Adrenal gland (tissue), 19 donors: ENCODE measurements at places on chromosomes 6 and 20.

DNA sequence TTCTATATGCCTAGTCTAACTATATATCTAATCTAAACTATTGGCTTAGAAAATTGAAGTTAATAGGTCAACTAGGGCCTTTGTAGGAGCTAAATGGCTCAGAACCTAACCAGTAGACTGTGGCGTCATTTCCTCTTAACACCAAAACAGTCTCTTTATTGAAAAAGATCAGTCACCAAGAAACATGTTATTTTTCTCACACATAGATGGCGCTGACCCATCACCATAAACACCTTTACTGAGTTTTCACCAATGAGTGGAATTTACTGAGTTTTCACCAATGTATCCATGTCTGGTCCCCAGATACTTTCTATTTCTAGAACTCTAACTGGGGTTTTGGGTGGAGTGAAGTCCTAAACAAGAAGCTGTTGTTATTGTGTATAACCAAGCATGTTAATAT, 636.0 kb downstream of the BCKDHB start:
- H3K4me3 ChIP-seq = no peak overlapping the region
- H3K4me1 ChIP-seq = no peaks in the 10 kb centered on the region
- DNase-seq = no peak
- H3K27me3 ChIP-seq = no peaks in the 10 kb centered on the region

GRCh38 chr6:88361298-88361697, 195.2 kb upstream of the CNR1 start:
- peak overlapping the region; percentile 77 for H3K27ac ChIP-seq
- no peaks in the 10 kb centered on the region for H3K36me3 ChIP-seq
- no peak for DNase-seq
- peaks cover 21% of the 10 kb centered on the region for H3K4me1 ChIP-seq

- no peaks in the 10 kb centered on the region for H3K36me3 ChIP-seq
- no peak overlapping the region for H3K4me3 ChIP-seq
- no peak overlapping the region for H3K27ac ChIP-seq
- DNase-seq = no peak
Observed at GRCh38 chr6:49519660-49520059, 19.9 kb downstream of the GLYATL3 start.

- H3K4me1 ChIP-seq = no peaks in the 10 kb centered on the region
- no peaks in the 10 kb centered on the region for H3K36me3 ChIP-seq
- no peaks in the 10 kb centered on the region for H3K27me3 ChIP-seq
- peak overlapping the region; percentile 68 for H3K27ac ChIP-seq
- DNase-seq = no peak
Observed at GRCh38 chr6:158409451-158409850, 97.2 kb downstream of the TULP4 start.

DNA sequence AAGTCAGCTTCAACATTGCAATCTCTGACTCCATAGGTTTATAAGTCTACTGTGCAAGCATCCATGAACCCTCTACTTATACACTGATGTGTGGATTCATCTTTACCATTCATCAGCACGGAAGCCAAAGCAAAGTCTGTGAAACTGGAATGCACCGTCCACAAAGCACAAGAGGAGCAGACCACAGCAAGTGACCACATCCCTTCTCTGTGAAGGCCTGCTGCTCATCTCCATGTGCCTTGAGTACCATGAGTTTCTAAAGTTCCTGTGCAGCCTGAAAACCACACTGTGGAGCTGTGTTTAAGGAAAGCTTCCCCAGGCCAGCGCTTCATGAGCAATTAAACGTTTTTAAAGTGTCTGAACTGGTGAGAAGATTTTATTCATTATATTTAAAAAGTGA, 20.0 kb downstream of the GABRR1 start:
- no peaks in the 10 kb centered on the region for H3K27me3 ChIP-seq
- no peaks in the 10 kb centered on the region for H3K36me3 ChIP-seq
- no peak for DNase-seq
- no peak overlapping the region for H3K4me3 ChIP-seq

GRCh38 chr6:31769684-31770371, 7.3 kb downstream of the VWA7 start:
- no peaks in the 10 kb centered on the region for H3K4me1 ChIP-seq
- DNase-seq = peak; percentile 67
- no peak overlapping the region for H3K27ac ChIP-seq
- no peaks in the 10 kb centered on the region for H3K36me3 ChIP-seq

DNA sequence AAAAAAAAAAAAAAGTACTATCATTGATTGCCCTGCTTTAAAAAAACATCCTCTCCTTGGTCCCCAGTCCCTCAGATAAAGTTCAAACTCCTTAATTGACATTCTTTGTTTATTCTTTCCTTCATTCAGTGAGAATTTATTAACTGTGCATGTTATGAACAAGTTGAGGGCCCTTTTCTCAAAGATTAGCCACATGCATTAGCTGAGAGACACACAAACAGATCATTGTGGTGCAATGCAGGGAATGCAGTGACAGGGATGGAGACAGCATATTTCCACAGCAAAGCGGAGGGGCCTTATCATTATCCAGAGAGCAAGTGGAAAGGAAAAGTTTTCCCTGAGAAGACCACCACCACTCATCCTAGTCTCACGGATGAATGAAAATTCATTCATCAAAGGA, 21.9 kb upstream of the IPCEF1 start:
- H3K27me3 ChIP-seq = no peaks in the 10 kb centered on the region
- H3K4me1 ChIP-seq = no peaks in the 10 kb centered on the region
- H3K4me3 ChIP-seq = no peak overlapping the region
- no peaks in the 10 kb centered on the region for H3K36me3 ChIP-seq
- H3K27ac ChIP-seq = no peak overlapping the region

- no peaks in the 10 kb centered on the region for H3K36me3 ChIP-seq
- no peak for DNase-seq
- H3K4me1 ChIP-seq = peaks cover 5% of the 10 kb centered on the region
Observed at GRCh38 chr6:139568956-139569538, 194.6 kb upstream of the CITED2 start.

DNA sequence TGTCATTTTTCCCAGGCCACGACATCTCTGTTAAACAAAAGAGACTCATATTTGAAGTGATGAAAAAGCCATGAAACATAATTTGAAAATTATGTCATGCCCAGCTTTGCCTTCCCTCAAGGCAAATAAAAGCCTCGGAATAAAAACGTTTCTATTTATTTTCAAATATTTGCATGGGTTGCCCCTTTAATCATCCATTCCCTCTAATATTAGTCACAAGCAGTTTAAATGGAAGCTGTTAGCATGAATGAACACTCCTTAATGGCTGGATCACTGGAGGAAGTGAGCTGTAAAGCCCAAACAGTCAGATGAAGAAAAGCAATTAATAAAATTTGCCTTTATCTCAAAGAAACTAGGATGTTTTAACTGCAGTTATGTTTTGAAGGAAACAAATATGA, 69.3 kb upstream of the STMND1 start:
- peaks cover 4% of the 10 kb centered on the region for H3K27me3 ChIP-seq
- no peak overlapping the region for H3K4me3 ChIP-seq
- DNase-seq = no peak
- H3K27ac ChIP-seq = peak overlapping the region; percentile 60
- H3K36me3 ChIP-seq = no peaks in the 10 kb centered on the region
- peaks cover 12% of the 10 kb centered on the region for H3K4me1 ChIP-seq

GRCh38 chr6:137697267-137697938, 169.7 kb upstream of the TNFAIP3 start:
- DNase-seq = no peak
- no peaks in the 10 kb centered on the region for H3K27me3 ChIP-seq
- no peak overlapping the region for H3K27ac ChIP-seq
- no peak overlapping the region for H3K4me3 ChIP-seq
- no peaks in the 10 kb centered on the region for H3K36me3 ChIP-seq

- no peaks in the 10 kb centered on the region for H3K27me3 ChIP-seq
- H3K27ac ChIP-seq = no peak overlapping the region
- H3K4me1 ChIP-seq = no peaks in the 10 kb centered on the region
- peak; percentile 20 for DNase-seq
Observed at GRCh38 chr20:38083338-38084048, 49.9 kb downstream of the RPRD1B start.

DNA sequence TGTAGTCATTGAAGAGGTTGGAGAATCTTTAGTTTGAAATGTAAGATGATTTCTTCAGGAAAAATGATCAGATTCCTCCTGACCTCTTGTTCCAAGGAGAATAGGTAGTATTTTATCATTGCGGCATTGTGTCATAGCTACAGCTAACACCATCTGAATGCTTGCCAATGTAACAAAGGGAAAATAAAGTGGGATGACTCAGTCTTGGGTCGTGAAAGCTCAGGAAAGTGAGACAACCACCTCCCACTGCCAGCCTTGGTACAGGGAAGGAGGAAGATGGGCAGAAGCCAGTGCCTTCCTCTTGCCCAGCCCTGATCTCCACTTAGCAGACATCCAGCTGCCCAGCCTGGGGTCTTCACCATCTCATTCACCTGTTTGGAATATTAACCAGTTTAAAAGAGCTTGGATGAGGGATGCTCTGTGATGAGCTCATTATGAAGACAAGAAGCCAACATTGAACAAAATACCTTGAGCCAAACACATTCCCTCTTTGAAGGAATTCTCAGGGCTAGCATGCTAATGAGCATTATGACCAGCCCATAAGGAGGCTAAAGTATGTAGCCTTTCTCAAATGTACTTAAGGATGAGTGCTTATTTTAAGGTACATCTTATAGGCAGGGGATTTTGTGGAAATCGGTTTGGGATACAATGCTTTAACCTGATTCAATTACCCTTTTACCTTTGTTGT, 40.0 kb upstream of the APCDD1L start:
- H3K36me3 ChIP-seq = no peaks in the 10 kb centered on the region
- H3K4me3 ChIP-seq = no peak overlapping the region
- H3K4me1 ChIP-seq = peaks cover 2% of the 10 kb centered on the region
- H3K27me3 ChIP-seq = no peaks in the 10 kb centered on the region
- no peak overlapping the region for H3K27ac ChIP-seq

DNA sequence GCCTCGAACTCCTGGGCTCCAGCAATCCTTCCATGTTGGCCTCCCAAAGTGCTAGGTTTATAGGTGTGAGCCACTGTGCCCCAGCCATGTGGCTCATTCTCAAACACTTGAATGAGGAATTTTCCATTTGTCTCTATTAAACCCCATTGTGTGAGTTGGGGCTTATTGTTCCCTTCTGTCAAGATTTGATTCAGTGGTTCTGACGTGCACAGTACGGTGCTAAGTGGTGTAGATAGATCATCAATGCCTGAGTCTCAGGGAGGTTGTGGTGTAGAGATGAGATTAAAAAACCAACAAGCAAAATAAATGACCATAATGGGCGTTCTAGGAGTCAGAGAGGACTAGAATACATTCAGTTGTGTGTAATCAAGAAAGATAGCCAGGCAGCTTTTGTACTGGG, 335.6 kb downstream of the PRL start:
- H3K4me1 ChIP-seq = no peaks in the 10 kb centered on the region
- no peak overlapping the region for H3K4me3 ChIP-seq
- no peaks in the 10 kb centered on the region for H3K27me3 ChIP-seq

- no peaks in the 10 kb centered on the region for H3K4me1 ChIP-seq
- no peak overlapping the region for H3K27ac ChIP-seq
- H3K36me3 ChIP-seq = no peaks in the 10 kb centered on the region
- DNase-seq = no peak
Observed at GRCh38 chr6:163937071-163937470, 522.6 kb downstream of the QKI start.

DNA sequence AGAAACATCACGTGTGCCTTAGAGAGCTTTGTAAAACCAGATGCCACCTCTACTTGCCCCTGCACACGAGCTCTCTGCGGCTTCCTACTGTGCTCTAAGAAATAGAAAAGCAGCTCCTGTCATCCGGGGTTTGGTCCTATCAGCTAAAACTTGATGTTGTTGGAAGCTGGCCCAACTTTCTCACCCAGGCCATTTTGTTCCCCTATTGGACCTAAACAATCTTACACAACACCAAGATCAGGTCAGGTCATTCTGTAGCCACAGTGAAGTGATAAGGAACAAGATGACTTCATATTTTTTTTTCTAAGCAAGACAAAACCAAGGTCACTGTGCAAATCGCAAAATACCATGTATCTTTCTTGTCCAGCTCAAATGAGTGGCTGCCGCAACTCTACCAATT, 486.0 kb downstream of the PTPRT start:
- H3K4me1 ChIP-seq = no peaks in the 10 kb centered on the region
- H3K36me3 ChIP-seq = no peaks in the 10 kb centered on the region
- no peak overlapping the region for H3K4me3 ChIP-seq
- no peaks in the 10 kb centered on the region for H3K27me3 ChIP-seq

- H3K4me3 ChIP-seq = no peak overlapping the region
- H3K27me3 ChIP-seq = no peaks in the 10 kb centered on the region
- H3K4me1 ChIP-seq = no peaks in the 10 kb centered on the region
- H3K36me3 ChIP-seq = no peaks in the 10 kb centered on the region
- H3K27ac ChIP-seq = no peak overlapping the region
Observed at GRCh38 chr20:50804437-50805348, 9.8 kb downstream of the BCAS4 start.

DNA sequence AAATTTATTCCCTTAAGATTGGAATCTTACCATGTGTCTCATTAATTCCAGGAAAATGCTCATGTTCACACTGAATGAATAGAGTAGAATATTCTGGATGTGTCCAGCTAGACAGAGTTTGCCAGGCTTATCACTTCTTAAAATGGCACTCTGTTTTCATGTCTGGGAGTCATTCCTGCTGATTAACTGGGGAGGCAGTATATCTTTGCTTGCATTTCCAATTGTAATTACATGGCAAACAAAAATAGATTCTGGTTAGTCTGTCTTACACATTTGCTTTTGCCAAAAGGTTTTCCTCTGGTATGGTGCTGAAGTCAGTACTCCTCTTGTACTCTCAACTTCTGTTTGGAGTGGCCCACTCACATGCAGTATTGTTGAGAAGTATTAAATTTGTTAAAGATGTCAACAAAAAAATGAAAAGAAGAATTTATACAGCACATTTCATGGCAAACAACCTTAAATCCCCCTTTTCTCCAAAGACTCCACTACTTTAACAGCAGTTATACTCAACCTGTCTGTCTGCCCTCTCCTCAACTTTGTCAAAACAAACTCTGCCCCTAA, 70.2 kb downstream of the TENT5A start:
- no peaks in the 10 kb centered on the region for H3K36me3 ChIP-seq
- no peak for DNase-seq
- H3K27ac ChIP-seq = no peak overlapping the region
- H3K4me1 ChIP-seq = no peaks in the 10 kb centered on the region
- no peak overlapping the region for H3K4me3 ChIP-seq
- H3K27me3 ChIP-seq = no peaks in the 10 kb centered on the region

DNA sequence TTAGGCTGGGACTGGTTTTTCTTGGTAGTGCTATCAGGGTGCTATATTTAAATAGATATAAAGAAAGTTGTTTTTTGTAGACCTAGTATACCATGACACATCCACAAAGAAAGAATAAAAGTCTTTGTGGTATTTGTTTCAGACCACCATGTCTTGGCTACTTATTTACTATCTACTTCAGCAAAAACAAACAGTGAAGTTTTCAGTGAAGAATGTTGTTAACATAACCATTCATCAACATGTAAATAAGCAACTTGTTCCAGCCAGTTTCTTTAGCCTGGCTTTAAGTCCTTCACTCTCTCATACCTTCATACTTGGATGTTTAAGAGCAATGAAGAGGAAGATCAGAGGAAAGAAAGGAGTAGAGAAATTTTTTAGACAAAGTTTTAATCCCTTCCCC, 624.1 kb downstream of the CD109 start:
- H3K4me1 ChIP-seq = no peaks in the 10 kb centered on the region
- H3K36me3 ChIP-seq = no peaks in the 10 kb centered on the region
- no peak overlapping the region for H3K4me3 ChIP-seq
- no peaks in the 10 kb centered on the region for H3K27me3 ChIP-seq
- no peak for DNase-seq
